HFF-Myc (cell line): ENCODE measurements at places on chromosomes 12 and 14.
A peak's percentile ranks its signal among the peaks of the same experiment; 100 is the strongest.

DNA sequence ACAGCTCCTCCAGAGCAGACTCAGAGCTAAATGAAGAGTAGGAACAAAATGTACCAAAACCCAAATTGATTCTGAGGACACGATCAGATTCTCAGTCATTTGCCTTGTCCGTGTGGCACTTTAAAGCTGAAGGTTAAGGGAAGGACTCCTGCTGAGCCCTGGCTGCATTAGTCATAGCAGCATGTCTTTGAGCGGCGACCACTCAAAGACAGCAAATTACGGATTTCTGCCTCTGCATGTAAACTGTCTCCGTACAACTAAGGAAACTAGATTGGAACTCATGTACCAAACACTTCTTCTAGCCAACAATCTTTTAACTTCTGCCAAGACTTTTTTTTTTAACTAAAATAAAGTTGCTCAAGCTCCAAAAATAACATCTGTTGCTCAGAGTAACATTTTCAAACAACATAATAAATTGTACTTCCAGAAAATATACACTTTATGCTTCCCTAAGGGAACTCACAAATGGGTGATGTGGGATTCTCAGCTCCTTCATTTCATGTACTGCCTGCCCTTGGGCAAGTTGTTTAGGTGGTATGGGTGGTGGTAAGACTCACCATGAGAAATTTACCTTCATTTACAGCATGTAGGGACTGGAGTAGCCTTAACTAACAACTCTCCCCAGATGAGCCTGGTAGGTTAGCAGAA is 56.1 kb downstream of the RERG start:
- no peak for DNase-seq

- no peak for DNase-seq
Observed at GRCh38 chr12:105910030-105910429, 228.7 kb downstream of the NUAK1 start.

GRCh38 chr12:24678436-24678835 is 270.5 kb downstream of the BCAT1 start:
- DNase-seq, result no peak

DNA sequence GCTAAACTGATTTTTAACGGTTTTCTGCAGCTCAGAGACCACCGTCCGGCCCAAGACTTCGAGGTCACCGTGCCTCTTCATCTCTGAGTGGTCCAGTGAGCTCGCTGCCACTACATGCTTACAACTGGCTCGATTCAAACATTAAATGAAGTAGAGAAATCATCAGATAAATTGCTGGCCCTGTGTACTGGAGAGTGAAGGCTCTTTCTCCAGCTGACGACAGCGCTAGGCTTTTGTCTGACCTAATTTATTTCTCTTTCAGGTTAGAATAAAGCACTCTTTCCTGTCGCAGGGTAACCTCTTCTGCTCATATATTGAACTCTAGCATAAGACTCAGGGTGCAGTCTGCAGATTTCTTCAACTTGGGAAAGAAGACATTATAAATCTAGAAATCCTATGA is 6.4 kb downstream of the BCL11B start:
- DNase-seq, result no peak

DNA sequence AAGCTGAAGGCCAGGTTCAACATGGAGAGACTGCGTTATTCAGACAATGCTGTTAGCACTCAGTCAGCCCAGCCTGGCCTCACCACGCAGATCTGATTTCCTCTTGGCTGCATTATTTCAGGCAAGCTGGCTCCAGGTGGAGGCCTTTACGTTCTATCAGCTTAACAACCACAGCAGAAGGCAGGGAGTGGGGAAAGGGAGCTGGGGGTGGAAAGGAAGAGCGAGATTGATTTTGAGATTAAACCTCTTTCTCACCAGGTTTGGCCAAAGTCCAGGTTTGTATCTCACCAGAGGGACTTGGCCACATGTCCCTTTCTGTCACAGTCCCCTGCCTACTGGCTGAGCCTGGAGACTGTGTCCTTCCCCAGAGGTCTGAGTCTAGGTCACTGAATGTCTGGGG is 543.7 kb upstream of the TMEM132C start:
- no peak for DNase-seq

GRCh38 chr12:131287938-131288764 is 334.4 kb downstream of the ADGRD1 start:
- DNase-seq, result no peak

DNA sequence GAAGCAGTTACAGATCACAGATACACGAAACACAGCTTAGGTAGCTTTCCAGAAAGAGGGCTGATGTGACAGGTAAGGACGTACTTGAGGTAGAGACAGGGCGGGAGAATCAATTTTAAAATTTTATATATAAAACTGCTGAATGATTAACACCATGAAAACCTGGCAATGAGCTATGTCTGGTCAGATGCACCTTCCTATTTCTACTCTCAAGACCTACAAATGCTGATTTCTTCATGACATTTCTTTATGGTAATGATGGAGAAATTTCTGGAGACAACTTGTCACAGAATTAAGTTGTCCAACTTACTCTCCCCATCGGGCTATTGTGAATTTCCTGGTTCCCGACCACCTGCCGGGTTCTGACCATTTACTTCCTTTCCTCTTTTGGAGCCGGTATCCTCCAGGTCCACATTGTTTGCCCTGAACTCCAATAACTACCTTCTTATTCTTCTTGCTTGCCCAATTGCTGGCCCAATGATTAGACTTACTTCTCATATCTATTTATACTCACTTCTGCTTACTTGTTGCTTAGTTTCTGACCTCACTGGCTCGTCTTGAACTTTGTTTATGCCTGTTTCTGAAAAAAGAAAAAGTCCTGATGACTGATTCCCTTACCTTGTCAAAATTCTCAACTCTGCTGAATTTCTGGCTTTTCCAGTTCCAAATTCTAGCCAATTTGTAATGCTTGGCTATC is 12.8 kb upstream of the ATP2B1 start:
- no peak for DNase-seq

- no peak for DNase-seq
Observed at GRCh38 chr12:121918679-121919038, 267 bp downstream of the CFAP251 start.

- DNase-seq, result no peak
Observed at GRCh38 chr14:34685819-34686428, 28.5 kb downstream of the CFL2 start.

DNA sequence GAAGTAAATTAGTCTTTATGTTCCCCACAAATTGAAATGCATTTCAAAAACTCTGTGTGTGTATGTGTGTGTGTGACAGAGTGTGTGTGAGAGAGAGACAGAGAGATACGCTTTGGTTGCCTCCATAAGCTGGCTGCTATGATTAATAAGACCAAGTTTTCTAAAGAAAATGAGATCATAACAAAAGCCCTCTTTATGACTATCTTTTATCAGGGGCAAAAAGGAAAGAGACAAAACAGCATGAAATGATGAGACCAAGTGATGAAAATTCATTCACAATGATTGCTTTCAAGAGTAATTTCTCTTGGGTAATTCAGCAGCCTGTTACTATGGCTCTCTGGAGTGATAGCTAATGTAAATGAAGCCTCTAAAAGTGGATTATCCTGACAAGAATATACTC is 277.6 kb upstream of the PLEKHG7 start:
- no peak for DNase-seq

DNA sequence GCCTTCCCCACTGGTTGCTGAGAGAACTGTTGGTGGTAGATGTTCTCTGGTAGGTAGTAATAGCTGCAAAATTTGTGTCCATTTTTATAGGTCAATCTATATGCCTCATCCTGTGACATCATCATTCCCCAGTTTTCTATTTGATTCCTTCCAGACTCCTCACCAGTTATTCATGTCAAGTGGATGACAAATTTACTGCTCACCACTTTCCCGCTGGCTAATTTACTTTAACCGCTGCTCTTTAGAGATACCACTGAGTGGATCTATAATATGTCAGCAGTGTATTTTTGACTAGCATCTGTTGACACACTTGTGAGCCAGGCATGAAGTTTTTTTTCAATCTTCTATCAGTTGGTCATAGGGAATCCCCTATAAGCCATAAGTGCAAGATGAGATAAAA is 24.6 kb downstream of the GPR65 start:
- no peak for DNase-seq

DNA sequence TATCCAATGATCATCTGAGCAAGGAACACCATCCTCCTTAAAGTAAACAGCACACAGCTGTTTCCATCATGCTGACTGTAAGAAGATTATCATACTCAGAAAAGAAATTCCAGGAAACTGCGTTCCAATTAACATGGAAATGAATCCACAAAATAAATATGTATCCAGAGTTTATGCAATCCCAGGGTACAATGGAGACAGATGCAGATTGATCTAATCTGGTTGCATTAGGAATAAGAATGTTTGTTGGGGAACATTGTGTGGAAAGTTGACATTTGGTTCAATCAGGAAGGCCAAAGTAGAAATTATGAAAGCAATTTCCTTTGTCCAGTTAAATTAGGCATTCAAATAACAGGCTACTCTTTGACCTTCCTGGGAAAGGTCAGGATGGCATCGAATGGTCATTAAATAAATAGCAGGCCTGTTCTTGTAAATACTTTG is 236.9 kb upstream of the AMIGO2 start:
- no peak for DNase-seq

- DNase-seq, result no peak
Observed at GRCh38 chr12:41101806-41102205, 86.3 kb upstream of the PDZRN4 start.

DNA sequence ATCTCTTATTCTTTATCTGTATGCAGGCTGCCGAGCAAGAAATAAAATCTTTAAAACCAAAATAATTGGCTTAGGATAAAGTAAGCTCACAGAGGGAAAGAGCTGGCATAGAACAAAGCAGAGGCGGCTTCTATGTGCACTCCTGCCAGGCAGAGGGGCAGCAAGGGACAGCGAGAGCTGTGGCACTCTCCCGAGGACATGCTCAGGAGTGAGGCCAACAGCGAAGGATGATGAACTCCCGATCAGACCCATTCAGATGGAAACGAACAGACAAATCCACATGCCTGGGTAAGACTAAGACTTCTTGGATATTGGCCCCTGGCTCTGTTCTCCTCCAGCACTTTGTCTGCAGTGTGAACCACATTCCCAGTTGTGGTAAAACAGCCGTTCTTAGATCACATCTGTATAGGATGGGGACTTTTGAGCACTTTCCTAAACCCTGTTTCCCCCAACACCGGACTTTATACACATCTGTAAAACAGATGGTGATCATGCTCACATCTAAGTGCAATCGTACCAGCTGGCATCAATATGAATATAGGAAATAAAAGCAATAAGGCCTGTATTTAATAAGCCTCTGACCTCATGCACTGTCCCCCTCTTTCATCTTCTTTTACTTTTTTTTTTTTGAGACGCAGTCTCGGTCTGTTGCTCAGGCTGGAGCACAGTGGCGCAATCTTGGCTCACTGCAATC is 134.1 kb downstream of the PPM1H start:
- peak; percentile 94 for DNase-seq

- no peak for DNase-seq
Observed at GRCh38 chr12:11162502-11162901, 8.5 kb upstream of the SMIM10L1 start.

DNA sequence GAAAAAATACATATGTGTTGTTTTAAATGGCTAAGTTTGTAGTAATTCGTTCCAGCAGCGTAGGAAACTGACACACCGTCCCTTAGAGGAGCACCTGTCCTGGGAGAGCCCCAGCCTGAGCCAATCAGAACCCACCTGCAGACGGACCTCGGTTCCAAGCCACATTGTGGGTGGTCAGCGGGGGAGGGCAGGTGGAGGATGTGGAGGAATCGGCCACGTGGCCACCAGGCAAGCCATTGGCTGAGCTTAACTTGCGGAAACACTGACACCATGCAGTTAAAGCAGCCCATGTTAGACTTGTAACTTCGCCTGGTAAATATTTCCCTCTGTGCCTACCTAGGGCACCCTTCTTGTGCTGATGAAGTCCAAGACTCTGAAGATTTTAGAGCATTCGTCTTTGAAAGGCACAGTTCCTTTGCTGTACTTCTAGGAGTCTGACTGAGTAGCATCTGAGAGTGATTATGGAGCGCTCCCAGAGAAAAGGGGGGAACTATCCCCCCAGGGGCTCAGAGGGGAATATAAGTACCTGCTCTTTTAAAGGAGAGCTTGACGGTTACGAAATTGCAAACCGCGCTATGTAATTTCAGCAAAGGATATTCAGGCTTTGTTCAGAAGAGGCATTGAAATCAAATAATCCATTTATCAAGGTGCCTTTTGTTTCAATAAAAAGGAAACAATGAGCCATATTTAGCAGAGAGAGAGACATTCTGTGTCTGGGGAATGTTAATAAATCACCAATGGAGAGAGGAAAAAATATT is 135.7 kb downstream of the TMEM132C start:
- DNase-seq, result no peak

DNA sequence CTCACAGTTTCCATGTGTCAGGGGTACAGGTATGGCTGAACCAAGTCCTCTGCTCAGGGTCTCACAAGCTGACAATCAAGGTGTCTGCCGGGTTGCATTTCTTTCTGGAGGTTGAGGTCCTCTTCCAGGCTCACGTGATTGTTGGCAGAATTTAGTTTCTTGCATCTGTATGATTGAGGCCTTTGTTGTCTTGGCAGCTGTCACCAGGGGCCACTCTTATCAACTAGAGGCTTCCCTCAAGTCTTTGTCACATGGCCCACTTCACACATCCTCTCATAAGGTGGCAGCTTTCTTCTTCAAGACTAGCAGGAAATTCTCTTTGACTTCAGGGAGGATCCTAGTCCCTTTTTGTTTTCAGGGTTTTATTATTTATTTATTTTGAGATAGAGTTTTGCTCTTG is 46.0 kb upstream of the FOS start:
- no peak for DNase-seq

DNA sequence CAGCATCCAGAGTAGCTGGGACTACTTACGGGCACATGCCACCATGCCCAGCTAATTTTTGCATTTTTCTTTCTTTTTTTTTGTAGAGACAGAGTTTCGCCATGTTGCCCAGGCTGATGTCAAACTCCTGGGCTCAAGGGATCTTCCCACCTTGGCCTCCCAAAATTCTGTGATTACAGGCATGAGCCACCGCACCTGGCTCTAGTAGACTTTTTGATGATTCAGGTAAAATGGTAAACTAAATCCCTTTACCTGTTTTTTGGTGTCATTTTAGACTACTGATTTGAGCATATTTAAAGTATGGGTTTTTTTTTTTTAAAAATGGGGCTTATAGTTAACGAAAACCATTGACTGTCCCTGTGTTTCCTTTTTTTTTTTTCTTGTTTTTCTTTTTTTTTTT is 20.5 kb downstream of the RBMS2 start:
- no peak for DNase-seq

DNA sequence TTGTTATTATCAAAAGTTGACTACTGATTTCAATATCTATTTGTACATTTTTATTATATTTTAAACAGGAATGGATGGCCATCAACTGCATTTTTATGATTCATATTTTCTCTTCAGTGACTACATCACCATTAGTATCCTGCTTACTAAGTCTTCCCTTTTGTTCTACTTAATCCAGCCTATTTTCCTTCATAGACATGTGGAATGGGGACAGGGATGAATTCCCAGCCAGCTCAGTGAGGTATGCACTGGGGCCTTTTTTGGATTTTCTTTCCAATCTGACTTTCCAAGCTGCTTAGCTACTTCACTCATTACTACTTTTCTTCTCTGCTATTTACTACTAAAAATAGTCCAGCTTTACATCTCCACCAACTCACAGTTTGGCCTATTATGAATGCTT is 38.4 kb downstream of the AKAP6 start:
- no peak for DNase-seq

- no peak for DNase-seq
Observed at GRCh38 chr12:30537228-30537627, 158.4 kb downstream of the IPO8 start.

- DNase-seq, result no peak
Observed at GRCh38 chr12:14769466-14769968, 33.8 kb downstream of the WBP11 start.

- DNase-seq, result no peak
Observed at GRCh38 chr12:67640863-67641262, 7.7 kb upstream of the DYRK2 start.
